ENCODE measurements at places on chromosomes 3 and 15. TPM values are rescaled to one million over a fixed set of nuclear protein-coding genes. Genes with fewer than 3 reads are reported as not detected.

DNA sequence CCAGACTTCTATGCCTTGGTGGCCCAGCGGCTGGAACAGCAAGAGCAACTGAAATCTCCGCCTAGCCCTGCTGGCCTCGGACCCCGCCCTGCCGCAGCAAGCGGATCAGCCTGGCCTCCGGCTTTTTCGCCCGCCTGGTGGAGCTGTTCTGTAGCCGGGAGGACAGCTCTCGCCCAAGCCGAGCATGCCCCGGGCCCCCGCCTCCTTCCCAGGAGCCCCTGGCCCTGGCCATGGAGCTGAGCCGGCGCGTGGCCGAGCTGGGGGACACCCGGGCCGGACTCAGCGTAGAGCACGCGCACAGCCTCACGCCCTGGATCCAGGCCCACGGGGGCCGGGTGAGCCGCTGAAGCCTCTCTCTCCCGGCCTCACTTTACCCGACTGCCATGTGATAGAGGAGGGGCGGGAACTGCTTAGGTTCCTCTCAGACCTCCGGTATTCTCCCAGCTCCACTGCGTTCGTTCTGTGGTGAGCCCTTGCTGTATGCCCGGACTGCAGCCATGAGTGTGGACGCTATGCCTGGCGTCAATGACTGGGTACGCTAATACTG lies 24.1 kb upstream of the MRPL3 start:
- DNase-seq, result peak; percentile 70

Gene CHRM5
- not detected for total RNA-seq

DNA sequence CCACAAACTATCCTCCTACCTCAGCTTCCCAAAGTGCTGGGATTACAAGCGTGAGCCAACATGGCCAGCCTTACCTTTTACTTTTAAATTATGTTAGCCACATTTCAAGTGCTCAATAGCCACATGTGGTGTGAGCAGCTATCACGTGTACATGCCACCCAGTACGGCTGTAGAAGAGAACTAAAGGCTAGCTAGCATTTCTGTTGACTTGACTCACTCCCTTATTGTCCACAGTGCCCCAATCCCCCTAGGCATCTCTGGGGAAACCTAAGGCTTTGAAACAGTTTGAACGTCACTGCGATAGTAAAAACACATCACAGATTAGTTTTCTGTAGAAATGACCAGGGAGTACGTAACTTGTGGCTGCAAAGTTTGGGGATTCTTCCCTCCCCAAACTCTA lies 12.0 kb downstream of the C15orf40 start:
- DNase-seq, result no peak

- no peak for DNase-seq
Observed at GRCh38 chr3:123716411-123716810, 131.6 kb upstream of the HACD2 start.

Gene COL8A1
- 50.6 TPM for total RNA-seq

- DNase-seq, result peak; percentile 71
Observed at GRCh38 chr3:134326760-134327593, 47.3 kb downstream of the AMOTL2 start.
